ENCODE measurements at places on chromosomes 5 and 9.
A peak's percentile ranks its signal among the peaks of the same experiment; 100 is the strongest.

DNA sequence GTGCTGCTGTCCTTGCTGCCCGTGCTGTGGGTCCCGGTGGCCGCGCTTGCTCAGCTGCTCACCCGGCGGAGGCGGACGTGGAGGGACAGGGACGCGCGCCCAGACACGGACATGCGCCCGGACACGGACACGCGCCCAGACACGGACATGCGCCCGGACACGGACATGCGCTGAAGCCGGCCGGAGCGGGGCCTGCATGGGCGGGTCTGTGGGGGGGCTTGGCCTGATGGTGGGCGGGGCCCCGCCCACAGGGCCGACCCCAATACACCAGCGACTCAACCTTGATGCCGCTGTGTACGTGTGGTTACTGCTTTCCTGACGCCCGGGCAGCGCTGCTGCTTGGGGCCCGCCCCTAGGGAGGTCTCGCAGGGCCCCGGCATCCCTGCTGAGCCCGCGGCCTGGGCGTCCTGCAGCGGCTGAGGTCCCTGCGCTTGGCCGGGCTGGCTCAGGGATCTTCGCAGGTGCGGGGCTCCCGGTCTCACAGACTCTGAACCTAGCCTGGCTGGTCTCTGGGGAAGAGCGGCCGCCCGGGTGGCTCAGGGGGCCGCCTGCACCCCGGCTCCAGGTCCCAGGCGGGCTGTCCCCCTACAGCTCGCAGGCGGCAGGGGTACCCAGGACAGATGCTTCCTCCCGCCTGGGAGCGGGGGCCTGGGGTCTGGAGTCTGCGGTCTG lies 20.9 kb downstream of the SLC6A18 start:
- peak; percentile 93 for DNase-seq

DNA sequence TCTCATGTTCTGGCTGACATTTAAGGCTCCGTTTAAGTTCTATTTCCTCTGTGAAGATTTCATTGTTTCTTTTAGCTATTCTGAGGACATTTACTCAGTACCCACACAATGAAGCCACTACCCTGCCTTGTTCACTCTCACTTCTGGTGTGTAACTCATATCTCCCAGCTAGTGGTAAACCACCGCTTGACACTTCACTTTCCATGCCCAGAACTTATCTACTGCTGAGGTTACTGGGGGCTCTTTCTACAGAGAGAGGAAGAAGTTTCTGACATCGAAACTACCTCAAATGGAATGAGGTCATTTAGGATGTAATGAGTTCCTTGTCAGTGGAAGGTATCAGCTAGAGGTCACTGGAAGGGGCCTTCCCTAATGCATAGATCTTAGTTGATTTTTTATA lies 501.5 kb downstream of the DMAC1 start:
- no peak for DNase-seq

DNA sequence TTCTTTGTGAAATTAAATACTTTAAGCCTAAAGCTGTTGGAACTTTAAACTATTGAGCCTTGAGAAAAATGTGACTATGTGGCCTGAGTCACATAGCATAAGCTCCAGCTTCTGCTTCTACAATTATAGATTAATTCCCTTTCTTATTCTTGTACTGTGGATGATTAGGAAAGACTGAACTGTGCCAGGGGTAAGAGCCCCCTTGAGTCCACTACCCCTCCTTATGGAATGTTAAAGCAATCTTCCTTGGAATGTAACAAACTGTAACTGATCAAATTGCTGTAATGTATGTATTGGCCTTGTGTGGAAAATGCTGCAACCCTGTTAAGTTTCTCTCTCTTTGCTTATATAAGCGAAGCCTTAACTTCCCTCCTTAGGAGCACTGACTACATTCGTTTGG lies 273.2 kb downstream of the FAM170A start:
- no peak for DNase-seq

- DNase-seq: no peak
These were observed 32.5 kb downstream of the RAB14 start for GRCh38 chr9:121169094-121169601.

DNA sequence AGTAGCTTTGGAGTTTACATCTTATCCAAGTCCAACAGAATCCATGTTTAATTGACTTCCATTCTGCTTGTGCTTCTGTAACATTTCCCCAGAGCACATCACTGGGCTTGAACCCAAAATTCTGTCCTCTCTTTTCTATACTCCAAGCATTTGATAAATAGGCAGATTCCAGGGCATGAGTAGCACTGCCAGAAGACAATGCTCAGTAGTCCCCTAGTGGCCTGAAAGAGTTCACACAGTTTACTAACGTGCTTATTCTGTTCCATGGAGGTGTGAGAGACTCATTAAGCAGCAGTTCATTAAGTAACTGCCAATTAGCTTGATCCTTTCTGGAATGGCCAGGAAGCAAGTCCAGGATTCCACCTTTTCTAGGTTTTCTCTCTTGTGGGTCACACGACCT lies 9.4 kb upstream of the GABRA6 start:
- no peak for DNase-seq

DNA sequence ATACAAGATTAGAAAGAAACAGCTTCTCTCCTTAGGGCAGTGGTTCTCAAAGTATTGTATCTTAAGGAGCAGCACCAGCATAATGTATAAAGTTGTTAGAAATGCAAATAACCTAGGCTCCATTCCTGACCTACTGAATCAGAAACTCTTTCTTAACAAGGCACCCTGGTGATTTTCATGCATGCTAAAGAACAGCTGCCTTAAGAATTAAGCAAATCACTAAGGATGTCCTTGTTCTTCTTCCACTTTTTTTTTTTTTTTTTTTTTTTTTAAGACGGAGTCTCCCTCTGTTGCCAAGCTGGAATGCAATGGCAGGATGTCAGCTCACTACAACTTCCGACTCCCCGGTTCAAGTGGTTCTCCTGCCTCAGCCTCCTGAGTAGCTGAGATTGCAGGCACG lies 1095.2 kb upstream of the EDIL3 start:
- peak; percentile 63 for DNase-seq

DNA sequence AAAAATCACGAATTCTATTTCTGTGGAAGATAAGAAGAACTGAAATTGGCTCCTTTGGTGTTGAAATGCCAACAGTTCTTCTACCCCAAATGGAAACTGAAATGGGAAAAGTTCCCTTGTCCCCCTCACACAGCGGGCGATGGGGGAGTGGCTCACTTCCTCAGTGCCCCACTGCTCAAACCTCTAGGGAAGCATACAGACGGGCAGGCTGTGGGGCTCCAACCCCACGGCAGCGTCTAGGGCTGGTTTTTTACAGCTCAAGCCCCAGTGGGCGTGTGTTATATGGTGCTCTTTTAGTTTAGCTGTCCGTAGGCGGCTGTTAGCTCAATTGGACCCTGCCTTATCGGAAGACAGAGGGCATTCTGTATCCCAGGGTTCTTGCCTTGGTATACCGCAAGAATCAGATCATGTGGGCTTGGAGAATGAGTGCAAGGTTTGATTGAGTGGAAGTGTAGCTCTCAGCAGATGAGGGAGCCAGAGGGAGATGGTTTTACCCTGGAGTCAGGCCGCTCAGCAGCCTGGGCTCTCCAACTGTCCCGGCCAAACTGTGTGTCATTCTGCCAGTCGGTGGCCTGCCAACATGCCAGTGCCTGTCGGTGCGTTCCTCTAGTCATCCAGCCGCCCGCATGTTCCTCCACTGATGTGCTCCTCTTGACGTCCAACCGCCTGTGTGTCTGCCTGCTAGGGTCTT lies 166.3 kb upstream of the ZNF608 start:
- DNase-seq: no peak

DNA sequence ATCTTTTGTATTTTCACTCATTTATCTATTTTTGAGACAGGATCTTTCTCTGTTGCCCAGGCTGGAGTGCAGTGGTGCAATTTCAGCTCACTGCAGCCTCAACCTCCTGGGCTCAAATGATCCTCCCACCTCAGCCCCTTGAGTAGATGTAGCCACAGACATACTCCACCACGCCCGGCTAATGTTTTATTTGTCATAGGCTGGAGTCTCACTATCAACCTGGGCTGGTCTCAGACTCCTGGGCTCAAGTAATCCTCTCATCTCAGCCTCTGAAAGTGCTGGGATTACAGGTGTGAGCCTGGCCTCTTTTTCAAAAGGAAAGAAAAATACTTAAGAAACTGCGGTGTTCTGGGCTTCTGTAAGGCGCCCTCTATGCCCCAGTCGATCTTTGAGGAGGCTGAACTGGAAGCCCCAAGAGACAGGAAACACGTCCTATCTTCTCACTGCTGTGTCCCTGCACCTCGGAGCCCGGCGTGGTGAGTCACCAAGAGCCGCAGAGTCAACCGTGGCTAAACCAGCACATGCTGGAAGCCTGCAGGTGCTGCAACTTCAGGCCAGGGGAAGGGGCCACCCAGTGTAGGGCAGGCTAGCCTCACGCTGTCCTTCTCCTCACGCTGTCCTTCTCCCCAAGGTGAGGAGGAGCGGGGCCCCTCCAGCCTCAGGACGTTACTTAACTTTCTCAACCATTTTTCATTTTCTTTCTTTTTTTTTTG lies 15.2 kb upstream of the LHX3 start:
- DNase-seq: no peak

- no peak for DNase-seq
These were observed 12.6 kb downstream of the VLDLR start for GRCh38 chr9:2634153-2634552.

DNA sequence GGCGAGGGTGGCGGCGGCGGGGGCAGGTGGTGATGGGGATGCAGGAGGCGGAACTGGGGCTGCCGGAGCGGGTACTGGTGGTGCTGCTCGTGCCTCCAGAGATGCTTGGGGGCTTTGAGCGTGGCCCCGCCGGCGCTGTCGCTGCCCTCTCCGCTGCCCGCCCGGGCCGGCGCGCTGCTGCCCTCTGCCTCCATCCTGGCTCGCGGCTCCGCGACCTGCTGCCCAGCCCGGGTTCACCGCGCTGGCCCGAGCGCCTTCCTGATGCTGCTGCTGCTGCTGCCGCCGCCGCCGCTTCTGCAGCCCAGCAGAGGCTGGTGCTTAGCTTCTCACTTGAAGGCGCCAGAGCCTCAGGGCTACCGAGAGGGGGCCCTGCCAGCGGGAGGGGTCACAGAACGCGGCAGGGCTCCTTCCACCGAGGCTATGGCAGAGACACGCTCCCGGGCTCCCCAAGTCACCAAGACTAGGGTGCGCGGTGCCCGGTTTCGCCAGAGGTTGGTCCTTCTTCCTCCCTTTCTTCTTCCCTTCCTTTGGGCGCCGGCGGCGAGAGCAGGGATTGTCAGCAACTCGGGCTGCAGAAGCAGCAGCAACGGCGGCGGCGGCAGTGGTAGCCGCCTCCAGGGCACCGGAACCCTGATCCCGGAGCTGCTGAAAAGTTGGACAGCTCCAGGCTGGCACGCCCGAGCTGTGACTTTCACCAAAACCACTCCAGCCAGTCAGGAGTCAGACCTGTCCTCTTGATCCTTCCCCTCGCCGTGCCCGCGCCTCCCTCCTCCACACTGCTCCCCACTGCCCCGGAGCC lies at the start of gene PDE4D:
PDE4D (minus strand) TSS at position 298 of the 799 bp plus-strand sequence.
- peak; percentile 43 for DNase-seq

DNA sequence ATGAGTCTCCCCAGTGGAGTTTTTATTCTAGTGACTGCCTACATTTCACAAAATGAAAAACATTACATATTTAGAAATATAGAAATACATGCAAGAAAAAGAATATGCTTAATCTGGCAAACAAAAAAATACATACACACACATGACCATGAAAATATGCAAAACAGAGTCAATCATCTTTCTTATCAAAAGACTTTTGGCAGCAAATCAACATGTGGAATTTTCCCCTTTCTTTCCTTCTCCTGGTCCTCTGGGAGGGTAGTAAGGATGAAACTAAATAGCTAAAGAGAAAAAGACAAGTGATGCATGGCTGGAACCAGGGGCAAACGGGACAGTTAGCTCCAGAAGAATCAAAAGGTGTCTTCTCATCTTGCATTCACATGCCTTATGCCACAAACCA lies 69.4 kb downstream of the APBA1 start:
- no peak for DNase-seq

DNA sequence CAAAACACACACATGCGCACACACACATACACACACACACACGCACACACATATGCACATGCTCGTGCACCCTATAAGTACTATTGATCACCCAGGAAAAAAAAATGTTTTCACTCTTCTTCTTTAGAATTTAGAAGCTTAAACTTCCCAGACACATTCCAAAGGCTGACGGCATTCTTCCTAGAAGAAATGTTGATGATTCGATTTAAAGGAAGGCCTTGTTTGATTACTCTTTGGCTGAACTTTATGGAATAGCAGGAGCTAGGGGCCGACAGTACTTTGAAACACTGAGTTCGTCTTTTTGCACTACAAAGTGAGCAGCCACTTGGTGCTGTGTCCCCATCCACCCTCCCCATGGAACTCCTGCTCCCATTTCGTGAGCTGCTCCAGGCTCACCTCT lies 113.2 kb downstream of the EGFLAM start:
- no peak for DNase-seq

DNA sequence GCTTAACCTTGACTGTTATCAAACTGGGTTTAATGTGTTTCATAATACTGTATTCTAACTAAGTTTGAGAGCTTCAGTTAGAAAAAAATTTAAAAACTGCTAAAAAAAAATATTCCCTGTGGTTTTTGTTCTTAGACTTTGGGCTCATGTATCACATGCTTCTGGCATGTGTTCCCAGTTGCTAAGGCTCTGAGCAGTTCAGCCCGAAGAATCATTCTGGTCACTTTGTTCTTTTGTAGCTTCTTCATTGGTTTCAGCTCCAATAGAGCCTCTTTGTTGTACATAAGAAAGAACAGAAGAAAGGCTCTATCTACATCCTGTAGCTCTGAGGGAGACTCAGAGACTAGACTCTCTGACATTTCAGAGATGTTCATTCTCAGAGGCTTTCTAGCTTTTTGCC lies 25.6 kb downstream of the KCNN2 start:
- no peak for DNase-seq

DNA sequence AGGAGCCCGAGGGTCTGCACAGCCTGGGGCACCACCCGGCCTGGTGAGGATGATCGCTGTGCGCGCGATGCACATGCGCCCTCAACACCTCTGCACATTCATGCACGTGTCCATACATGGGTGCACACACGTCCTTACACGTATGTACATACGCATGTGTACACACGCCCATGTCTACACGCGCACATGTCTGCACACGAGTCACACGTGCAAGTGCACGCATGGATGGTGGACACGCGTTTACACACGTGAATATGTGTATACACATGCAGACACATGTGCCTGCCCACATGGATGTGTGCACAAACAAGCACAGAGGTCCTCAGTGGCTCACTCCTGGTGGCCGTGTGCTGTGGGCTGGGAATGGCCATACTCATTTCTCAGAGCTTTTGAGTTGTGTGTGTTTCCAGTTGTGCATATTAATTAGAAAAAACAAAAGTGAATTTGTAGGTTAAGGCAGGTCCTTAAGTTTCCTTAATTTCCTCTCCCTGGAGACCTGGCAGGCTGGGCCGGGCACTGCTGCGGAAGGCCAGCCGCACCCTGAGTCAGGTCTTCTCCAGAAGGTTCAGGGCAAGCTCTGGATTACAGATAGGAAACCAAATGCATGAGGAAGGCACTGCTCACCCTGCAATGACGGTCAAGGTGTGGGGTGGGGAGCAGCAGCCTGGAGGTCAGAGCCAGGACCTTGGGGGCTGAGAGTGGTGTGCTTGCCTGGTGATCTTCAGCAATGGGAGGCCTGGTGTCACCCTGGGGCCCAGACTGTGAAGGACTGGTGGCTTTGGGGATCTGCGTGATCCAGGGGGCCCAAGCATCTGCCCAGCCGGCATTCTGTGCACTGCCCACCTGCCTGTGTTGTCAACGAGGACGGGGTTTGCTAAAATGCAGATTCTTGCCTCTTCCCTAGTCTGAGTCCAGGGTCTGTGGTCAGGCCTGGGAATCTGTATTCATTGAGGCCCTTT lies 1.3 kb upstream of the RNU6ATAC start:
- DNase-seq: no peak
